ENCODE measurements at places on chromosomes 6 and 20.

DNA sequence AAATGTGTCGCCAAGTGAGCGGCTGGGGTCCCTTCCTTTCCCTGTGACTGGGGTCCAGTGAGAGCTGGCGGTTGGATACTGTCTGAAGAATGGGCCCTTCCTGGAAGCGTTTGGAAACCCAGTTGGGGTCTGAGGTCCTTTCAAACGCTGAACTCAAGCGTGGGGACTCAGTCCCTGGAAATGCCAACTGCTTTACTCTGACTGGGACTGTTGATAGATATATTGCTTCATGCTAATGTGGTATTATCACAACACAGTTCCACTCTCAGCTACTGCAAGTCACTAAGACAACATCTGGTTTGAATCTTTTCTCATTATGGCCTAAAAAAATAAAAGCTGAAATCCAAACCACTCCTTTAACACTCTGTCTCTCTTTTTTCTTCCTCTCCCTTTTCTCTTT, 23.7 kb upstream of the PSMF1 start:
- no peak for DNase-seq

DNA sequence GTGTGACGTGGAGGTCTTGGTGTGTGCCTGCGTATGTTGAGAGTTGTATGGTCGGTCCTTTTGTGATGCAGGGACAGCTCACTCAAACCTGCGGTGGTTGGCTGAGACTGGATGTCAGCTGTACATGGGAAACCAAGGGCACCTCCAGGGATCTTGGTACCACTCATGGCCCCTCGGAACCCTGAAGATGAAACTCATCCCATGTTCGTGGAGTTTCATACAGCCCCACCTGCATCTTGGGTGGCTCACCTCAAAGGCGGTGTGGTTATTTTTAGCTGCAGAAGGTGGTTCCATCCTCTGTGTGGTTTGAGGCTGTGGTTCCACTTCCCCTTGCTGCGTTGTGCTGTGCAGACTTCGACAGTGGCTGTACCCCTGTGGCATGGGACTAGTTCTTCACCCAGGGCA, 52.6 kb upstream of the SLC22A1 start:
- DNase-seq = no peak

GRCh38 chr6:137265561-137266308, 46.5 kb upstream of the IFNGR1 start:
- no peak for DNase-seq

DNA sequence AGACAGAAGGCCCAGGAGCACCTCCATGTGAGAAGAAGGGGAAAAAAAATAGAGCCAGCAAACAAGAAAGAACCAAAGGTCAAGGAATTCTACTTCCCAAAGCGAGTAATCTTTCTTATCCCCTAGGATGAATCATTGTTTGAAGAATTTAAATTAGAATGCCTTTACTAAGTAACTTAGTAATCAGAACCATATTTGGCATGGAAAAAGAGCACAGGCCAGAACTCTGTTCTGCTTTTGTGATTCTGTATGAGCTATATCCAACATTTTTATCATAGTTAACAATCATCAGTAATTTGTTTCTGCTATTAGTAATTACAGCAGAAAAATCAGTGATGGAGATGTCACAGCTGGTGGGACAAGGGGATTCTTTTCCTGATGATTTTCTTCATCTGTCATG, 228.8 kb upstream of the FAM83B start:
- DNase-seq = no peak

DNA sequence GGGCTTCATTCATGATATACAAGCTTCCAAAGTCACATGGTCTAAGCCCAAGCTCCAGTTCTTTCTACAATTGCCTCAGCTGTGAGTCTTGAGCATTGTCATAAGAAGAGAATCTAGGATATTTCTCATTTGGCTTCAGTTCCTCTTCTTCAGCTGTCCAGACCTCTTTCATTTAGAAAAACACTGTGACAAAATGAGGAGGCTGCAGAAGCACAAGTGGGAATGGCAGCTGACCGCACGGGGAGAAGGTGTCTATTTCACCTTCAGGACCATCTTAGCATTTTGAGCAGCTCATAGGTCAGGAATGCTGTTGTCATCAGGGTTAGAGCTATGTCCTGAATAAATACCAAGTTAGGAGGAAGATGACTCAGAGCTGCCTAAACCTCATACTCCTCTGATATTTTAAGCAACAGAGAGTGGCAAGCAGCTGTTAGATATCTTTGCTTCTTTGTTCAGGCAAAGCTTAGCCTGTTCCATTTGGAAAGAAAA, 390.1 kb upstream of the CITED2 start:
- peak; percentile 64 for DNase-seq

DNA sequence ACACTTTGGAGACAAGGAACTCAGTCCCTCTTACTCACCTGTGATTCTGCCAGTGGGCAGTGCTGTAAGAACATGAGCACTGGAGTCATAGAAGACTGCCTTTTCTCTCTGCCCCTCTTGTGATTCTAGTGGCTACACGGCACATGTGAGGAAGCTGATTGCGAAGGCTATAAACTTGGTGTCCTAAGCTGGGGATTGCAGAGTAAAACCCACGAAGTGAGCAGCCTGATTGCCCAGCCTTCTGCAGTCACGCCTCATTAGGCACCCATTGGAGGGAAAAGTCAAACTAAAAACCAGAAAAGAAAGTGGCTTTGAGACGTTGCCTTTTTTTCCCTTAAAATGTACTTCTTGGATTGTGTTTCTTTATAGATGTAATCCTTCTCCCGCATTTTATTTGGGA, 748.4 kb upstream of the CHD6 start:
- no peak for DNase-seq

DNA sequence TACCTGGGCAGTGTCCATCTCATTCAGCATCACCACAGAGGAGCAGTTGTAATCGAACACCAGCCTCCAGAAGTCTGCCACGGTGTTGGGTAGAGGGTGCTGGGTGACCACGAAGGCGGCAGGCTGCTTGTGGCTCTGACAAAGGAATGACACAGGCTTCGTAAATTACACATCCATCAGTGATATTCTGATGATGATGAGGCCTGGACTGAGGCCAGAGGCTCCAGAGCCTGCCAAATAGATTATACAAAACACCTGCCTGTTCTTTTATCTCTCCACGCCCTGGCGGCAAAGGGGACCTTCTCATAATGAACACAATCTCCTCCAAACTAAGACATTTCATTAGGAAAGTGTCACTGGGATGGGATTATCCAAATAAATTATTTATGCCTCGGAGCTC, 480.2 kb upstream of the CHD6 start:
- DNase-seq = no peak

DNA sequence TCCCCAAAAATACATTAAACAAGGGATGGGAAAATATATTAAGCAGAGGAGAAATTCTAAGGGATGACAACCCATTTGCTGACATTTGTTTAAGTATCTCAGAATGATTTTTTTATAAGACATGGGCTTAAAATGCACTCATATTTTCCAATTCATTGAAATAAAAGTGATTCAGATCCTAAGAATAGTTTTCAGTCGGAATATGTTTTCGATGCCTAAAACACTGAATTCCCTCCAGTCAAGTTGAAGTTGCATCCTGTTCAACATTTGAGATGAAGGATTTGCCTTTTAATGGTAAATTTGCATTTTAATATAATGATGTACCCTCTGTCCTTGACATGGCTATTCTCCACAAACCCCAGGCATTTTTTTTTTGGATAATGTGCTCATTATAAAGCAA, 79.3 kb downstream of the PTCHD4 start:
- no peak for DNase-seq

DNA sequence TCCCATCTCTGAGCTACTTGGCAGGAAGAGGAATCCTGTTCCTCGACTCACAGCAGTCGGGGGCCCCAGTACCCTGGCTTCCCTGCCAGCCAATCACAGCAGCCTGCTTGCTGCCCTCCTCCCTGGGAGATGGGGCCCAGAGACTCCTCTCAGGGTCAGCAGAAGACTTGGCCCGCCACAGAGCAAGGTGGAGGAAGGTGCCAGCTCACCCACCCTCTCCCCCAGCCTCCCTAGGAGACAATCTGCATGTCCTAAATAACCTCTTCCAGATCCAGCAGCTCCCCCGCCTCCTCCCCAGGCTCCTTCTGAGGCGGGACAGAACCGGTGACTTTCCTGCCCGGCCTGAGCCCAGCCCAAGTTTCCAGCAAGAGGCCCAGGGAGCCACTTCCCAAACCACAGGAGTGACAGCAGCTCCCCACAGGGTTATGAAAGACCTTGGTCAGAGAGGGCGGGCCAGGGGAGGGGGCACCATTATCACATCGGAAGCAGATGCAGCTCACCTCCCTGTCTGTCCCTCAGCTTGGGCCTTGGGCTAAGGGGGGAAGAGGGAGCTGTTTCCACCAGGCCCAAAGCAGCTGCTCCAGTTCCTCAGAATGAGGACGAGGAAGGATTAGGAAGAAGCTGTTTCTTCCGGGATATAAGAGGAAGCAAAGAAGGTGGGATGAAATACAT, 2.3 kb downstream of the CCND3 start:
- DNase-seq = no peak

- no peak for DNase-seq
Measured at GRCh38 chr6:56040889-56041301, 165.5 kb upstream of the BMP5 start.

DNA sequence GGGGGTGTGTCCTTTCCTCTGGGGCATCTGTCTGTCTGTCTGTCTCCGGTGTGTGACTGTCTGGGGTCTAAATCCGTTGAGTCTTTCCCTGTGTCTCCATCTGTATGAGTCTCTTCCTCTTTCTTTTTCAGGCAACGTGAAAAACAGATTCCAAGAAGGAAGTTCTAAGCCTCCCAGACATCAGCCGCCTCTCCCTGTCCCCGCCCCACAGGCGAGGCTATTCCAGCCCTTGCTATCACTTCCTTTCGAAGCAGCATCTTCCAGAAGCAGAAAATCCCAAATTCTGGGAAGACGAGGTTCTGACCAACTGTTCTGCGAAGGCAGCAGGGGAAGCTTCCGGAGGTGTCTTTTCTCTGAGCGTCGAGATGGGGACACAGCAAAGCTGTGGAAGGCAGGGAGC, 34.0 kb downstream of the PMEPA1 start:
- no peak for DNase-seq

DNA sequence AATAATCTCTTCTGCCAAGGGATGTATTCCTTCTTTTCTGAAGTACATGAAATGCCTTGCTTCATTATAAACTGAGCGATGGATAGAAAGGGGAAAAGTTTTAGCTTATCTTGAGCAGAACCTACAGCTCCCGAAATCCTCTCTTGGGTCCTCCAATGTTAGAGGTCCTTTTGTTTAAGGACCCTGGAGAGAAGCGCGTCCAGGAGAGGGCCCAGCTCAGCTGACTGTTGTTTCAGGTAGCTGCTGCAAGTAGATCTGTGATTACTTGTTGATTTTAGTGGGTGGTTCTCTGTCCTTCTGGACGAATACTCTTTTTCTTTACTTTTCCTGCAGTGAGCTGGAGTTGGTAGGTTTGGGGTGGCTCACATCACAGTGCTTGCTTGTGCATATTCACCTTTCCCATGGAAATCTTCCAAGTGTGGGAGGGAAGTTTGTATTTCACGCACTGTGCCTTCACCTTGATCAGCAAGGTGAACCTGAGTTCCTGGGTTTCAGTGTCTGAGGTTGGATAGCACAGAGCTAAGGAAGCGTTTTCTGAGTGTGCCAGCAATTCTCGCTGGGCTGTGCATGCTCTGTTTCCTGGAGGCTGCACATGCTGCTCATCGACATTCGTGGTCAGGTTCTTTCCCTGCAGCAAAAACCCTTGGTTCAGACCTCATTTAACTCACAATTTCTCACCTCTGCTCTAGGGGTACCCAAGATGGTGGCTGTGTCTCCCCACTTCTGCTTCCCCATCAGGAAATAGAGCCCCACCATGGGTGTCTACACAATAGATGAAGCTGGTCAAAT, 176.3 kb downstream of the JARID2 start:
- no peak for DNase-seq

GRCh38 chr6:138455746-138456400, 43.4 kb downstream of the NHSL1 start:
- no peak for DNase-seq

GRCh38 chr20:7137395-7138151, 370.1 kb downstream of the BMP2 start:
- DNase-seq = no peak

DNA sequence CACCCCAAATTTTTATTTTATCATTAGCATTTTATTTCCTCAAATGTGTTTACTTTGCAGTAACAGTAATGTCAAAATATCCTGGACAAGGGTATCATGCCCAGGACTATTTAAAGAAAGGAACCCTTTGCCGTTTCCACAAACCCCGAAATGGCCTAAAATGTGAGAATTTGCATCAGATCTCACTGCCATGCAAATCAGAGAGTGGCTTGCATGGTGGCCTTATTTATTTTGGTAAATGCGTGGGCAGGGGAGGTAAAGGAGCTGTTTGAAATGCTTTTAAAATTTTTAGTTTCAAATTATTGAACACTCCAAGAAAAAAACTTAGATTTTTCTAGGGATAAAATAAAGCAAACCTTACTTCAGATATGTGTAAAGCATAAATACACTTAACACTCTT, 43.8 kb downstream of the ADAT2 start:
- no peak for DNase-seq

GRCh38 chr6:100897671-100898070, 16.5 kb upstream of the ASCC3 start:
- DNase-seq = no peak

- no peak for DNase-seq
Measured at GRCh38 chr6:95768539-95768938, 191.2 kb downstream of the MANEA start.

- DNase-seq = no peak
Measured at GRCh38 chr6:165872811-165873210, 209.8 kb upstream of the PDE10A start.

DNA sequence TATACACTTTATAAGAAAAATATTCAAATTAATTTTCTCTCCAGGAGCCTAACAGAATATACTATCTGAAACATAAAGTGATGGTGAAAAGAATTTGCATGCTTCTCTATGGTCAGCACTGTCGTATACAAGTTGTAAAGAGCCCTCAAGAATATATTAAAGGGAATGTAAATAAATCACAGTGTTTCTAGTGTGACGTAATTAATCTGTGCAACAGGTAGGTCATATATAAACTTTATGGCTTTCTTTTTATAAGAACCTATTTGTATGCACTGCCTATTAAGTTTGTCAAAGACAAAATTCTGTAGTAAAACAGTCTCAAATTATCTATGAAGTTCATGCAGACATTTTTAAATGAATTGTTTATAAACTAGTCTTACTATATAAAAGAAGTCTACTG, 347.9 kb upstream of the EYS start:
- no peak for DNase-seq

DNA sequence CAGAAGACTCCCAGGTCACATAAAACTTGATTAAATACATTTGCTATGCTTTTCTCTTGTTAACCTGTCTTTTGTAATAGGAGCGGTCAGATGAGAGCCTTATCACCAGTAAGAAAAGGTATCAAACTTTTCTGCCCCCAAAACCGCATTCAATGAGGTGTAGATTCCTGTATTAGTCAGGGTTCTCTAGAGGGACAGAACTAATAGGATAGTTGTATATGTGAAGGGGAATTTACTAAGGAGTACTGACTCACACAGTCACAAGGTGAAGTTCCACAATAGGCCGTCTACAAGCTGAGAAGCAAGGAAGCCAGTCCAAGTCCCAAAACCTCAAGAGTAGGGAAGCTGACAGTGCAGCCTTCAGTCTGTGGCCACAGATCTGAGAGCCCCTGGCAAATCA, 32.7 kb downstream of the PTPRK start:
- DNase-seq = no peak

Measured in RWPE2 (cell line).